Aorta (tissue), 5 donors: ENCODE measurements at places on chromosomes 4 and X. TPM values are rescaled to one million over a fixed set of nuclear protein-coding genes. Genes with fewer than 3 reads are reported as not detected.

GRCh38 chrX:115988825-115989224 is 181.7 kb upstream of the AGTR2 start:
- no peaks in the 10 kb centered on the region for H3K27me3 ChIP-seq
- no peaks in the 10 kb centered on the region for H3K36me3 ChIP-seq
- no peak overlapping the region for H3K4me3 ChIP-seq
- H3K27ac ChIP-seq = no peak overlapping the region
- no peaks in the 10 kb centered on the region for H3K4me1 ChIP-seq

DNA sequence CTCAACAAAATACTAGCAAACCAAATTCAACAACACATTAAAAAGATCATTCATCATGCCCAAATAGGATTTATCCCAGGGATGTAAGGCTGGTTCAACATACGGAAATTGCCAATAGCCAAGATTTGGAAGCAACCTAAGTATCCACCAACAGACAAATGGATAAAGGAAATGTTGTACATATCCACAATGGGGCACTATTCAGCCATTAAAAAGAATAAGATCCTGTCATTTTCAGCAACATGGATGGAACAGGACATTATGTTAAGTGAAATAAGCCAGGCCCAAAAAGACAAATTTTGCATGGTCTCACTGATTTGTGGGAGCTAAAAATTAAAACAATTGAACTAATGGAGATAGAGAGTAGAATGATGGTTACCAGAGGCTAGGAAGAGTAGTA is 82.0 kb upstream of the FAM241A start:
- no peaks in the 10 kb centered on the region for H3K4me1 ChIP-seq
- DNase-seq = no peak
- no peaks in the 10 kb centered on the region for H3K27me3 ChIP-seq
- H3K36me3 ChIP-seq = no peaks in the 10 kb centered on the region
- no peak overlapping the region for H3K4me3 ChIP-seq

DNA sequence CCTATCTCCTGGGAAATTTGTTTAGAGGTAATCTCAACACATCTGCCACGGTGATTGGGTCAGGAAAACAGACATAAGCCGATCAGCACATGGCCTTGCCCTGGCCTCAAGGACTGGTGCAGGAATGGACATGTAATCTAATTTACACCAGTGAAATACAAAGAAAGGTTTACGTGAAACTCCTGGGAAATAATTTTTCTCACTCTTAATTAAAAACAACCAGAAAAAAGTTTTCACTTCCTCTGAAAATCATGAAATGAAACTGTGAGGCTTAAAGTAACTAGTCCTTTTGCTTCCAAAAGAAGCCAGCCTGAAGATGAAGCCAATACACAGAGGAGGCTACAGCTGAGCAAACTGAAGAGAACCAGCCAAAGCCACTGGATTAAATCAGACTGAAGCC is 154.1 kb upstream of the FAM241A start:
- no peak overlapping the region for H3K4me3 ChIP-seq
- no peaks in the 10 kb centered on the region for H3K36me3 ChIP-seq
- no peaks in the 10 kb centered on the region for H3K27me3 ChIP-seq

DNA sequence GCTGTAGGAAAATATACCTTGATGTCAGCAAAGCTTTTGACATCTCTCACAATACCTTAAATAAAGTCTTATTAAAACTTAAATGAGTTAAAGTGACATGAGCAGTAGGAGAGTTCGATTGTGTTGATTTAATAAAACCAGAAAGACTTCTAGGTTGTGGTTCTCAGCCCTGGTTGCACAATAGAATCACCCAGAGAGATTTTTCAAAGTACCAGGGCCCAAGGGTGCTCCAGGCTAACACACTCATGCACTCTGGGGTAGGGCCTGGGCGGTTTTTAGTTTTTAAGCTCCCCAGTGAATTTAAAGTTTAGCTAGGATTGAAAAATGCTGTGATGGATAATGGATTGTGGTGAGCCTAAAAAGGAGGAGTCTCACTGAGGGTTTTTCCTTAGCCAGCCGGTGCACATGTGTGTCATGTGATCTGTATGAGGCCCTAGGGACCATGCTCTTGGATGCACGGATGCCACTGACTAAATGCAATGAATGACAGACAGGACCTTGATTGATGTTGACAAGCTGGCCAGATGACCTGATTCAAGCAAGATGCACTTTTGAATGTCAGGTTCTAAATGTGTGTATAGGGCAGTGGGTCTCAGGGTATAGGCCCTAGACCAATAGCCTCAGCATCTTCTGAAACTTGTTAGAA is 185.0 kb downstream of the PTTG2 start:
- H3K36me3 ChIP-seq = no peaks in the 10 kb centered on the region
- H3K4me1 ChIP-seq = no peaks in the 10 kb centered on the region
- no peaks in the 10 kb centered on the region for H3K27me3 ChIP-seq
- DNase-seq = no peak
- no peak overlapping the region for H3K27ac ChIP-seq

DUSP21 gene
- polyA plus RNA-seq = not detected

MAGIX gene
- 4.9 TPM for polyA plus RNA-seq

SLC7A11 gene
- 0.13 TPM for polyA plus RNA-seq
